Right ventricle myocardium inferior (tissue), 1 donor: ENCODE measurements at places on chromosomes 1 and 21.
A peak's percentile ranks its signal among the peaks of the same experiment; 100 is the strongest.

GRCh38 chr1:77834771-77835334, 53.6 kb upstream of the NEXN start:
- DNase-seq, result no peak

DNA sequence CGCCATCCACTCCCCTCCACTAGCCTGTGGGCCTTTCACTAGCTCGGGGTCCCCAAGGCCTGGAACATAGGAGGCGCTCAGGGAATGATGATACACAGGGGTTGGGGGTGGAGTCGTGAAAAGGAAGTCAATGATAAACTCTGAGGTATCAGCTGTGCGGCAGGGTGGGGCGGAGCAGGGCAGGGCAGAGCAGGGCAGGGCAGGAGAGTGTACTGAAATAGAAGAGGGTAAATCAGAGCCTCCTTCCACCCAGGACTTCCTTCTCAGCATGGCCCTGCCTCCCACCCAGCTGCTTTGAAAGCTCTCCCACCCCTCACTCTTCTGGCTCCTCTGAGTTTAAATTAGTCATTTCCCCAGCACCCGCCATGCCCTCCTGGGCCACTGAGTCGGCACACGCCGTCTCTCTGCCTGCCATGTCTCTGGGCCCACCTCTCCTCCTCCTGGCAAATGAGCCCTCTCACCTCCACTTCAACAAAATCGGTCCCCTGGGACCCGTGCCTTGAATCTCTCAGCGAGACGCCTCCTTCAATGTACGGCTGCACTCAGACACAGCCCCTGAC, 16.9 kb downstream of the CAPZB start:
- DNase-seq, result peak; percentile 77

DNA sequence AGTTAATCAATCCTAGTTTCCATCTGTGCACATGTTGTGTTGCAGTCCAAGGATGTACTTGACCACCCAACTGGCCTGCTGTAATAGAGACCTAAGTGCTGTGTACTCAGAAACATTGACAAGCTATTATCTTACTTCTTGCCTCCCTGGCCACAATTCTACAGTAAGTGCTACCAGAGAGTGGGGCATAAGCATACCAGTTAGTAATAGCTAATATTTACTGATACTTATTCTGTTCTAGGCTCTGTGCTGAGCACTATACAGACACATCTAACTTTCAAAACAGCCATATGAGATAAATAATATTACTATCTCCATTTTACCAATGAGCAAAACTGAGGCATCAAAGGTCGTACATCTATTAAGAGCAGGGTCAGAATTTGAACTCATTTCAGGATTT, 49.5 kb upstream of the NPL start:
- no peak for DNase-seq

- peak; percentile 37 for DNase-seq
Measured at GRCh38 chr1:907611-908451, 15.9 kb upstream of the SAMD11 start.

DNA sequence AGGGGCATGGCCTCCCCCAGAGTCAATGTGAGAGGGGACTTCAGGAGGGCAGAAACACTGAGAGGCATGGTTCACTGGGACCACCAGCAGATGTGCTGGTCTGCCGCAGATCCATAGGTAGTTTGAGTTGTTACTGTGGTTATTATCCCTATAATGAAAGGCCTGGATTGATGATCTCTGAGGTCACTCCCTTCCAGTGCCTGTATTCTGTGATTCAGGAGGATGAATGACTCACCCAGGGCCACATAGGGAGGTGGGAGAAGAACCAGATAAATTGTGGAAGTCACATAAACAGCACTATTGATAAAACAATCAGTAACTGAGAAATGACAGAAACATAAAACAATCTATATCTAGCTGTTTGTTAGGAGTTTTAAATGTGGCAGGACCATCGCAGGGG, 22.7 kb upstream of the ACTL8 start:
- DNase-seq, result no peak

- peak; percentile 83 for DNase-seq
Measured at GRCh38 chr1:205543351-205544301, 39.2 kb downstream of the CDK18 start.

- DNase-seq, result no peak
Measured at GRCh38 chr1:111565968-111566367, 53.6 kb upstream of the RAP1A start.

- no peak for DNase-seq
Measured at GRCh38 chr1:224058303-224058702, 55.6 kb upstream of the FBXO28 start.

DNA sequence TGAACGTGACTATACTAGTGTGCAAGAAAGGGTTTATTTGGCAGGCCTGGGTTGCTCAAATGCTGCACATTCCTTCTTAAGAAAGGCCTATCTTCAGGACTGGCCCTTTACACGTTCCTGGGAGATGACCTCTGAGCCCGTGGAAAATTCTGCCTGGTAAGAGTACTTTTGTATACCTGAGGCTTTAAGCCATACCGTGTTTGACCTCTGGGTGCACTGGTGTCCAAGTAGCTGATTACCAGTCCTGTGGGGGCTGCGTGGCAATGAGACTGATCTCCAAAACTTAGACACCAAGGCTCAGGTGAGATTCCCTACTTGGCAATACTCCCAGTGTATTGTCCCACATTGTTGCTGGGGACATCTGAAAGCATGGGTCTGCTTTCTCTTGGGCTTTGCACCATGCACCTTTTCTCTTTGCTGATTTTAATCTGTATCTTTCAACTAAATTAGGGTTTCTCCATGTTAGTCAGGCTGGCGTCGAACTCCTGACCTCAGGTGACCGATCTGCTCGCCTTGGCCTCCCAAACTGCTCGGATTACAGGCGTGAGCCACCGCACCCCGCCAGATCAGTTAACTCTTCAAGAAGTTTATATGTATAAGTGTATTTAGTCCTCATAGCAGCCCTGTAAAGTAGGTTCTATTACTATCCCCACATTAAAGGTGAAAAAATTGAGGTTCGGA, 44.5 kb downstream of the TRIM33 start:
- no peak for DNase-seq

- no peak for DNase-seq
Measured at GRCh38 chr1:12468323-12468722, 149.7 kb downstream of the DHRS3 start.

DNA sequence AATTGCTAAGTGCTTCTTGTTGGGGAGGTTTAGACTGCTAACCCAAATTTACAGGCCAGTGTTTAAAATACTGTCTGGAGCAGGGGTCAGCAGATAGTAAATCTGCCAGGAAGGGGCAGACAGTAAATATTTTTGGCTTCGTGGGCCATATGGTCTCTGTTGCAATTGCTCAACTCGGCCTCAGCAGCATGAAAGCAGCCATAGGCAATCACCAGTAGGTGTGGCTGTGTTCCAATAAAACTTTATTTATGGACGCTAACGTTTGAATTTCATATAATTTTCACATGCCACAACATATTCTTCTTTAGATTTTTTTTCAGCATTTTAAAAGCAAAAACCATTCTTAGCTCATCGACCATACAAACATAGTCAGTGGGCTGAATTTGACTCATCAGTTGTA, 172.7 kb downstream of the BRINP2 start:
- DNase-seq, result no peak

DNA sequence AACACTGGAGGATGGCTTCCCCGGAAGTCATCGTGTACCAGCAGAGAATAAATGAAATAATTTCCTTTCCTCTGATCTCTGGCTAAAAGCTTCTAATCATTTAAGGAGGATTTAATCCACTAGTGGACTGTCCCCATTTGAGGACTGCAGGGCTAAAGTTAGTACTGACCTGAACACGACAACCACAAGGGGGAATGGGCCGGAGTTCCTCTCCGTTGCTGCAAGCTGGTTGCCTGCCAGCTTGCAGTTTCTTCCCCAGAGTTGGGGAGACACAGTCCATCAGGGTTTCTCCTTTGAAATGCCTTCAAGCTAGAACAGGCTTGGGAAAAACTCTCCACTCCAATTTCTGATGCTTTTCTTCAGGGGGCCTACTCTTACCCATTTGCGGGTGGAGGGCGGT, 35.5 kb upstream of the NPL start:
- no peak for DNase-seq

GRCh38 chr1:206507284-206508129, at the start of gene RASSF5:
Gene RASSF5 (plus strand): TSS chr1:206507531. CDS start chr1:206507603, 72 bp downstream.
- DNase-seq, result peak; percentile 93

GRCh38 chr21:34595457-34595856, 19.5 kb downstream of the RCAN1 start:
- DNase-seq, result no peak

DNA sequence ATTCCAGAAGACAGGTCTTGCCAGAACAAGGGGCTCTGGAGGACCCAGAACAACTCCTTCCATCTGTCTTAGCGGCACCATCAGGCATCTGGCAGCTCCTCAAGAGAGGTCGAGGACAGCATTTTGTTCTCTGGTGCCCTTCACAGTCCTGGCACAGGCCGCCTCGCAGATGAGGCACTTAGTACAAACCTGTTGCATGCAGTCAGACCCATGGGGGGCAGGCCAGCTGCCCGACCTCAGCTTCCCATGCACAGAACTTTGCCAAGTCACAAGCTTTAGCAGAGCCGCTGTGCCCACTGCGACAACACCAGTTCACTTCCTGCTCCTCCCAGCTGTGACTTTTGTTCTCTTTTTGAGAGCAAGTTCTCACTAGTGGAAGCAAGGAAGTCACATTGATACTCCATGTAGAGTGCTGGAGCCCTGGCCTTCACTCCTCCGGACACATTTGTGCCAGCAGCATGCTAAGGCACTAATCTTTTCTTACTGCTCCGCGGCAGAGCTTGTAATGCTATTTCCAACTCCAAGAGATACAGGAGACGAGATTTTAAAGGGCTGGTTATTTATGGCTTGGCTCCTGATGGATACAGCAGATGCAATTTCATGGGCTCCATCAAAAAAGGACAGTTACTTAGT, 44.6 kb downstream of the HMGB4 start:
- no peak for DNase-seq

- DNase-seq, result no peak
Measured at GRCh38 chr1:45364294-45364693, 24.1 kb upstream of the MUTYH start.

DNA sequence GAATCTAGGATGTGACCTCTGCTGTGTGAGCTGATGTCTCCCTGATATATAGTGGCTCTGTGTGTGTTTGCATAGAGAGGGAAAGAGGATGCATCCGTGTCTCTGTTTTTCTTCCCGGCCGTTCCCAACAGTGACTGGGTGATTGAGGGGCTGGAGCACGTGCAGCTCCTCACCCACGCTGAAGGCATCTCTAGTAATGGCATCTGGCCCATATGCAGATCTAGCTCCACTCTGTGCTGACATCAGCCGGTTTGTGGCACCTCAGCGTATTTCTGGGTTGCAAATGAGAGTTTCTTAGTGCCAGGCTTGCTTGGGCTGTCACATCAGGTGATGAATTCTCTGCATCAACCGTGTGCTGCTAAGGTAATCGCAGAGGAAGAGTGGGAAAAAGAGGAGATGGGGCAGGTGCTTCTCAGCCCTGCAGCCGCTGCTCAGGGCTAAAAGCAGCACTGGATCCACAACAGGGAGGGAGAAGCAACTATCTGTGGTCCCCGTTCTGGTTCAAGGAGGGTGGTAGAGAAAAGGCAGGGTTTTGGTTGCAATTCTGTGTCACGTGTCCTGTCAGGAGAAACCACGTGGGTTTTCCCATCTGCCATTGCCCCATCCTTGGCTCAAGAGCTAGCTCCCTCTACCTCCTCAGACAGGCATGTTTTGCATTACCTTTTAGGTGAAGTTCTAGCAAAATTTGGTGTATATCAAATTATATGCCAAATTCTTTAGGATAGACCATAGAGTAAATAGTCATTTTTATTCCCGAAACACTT, 282.9 kb downstream of the PBX1 start:
- peak; percentile 50 for DNase-seq

DNA sequence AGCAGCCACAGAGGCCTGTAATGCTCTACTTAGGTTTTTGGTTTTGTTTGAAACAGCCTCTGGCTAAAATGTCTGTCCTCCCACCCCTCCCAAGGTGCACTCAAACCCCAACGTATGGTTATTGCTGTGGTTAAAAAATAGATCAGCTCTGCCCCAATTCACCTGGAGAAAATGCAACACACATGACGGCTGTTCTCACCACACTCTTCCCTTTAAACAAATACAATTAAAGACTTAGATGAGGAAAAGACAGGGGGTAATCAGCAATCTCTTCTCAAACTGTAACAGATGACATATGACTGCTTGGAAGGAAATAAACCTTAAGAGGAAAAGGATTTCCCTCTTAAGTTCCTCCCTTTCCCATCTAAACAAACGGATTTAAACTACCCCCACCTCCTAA, 6.2 kb upstream of the MTMR11 start:
- no peak for DNase-seq

DNA sequence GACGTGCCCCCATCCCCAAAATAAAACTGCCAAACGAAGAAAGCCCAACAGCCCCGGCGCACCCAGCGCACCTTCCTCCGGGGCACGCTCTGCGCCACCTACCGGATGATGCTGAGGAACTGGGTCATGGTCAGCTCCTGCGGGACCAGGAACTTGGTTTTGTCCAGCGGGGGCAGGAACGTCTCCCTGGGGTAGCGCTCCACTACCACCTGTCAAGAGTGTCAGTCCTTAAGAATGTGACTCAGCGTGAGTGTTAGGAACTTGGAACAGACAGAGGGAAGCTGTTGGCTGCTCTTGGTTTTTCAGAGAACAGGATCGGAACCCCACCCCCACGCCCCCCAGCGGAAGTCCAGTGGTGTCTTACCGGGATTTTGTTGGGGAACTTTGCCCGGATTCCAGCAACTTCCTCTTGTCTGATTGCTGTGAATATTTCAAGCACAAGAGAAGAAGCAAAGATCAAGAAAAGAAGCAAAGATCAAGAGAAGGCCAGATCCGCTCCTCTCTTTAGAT, 431 bp downstream of the MAP1LC3C start:
- DNase-seq, result peak; percentile 79

DNA sequence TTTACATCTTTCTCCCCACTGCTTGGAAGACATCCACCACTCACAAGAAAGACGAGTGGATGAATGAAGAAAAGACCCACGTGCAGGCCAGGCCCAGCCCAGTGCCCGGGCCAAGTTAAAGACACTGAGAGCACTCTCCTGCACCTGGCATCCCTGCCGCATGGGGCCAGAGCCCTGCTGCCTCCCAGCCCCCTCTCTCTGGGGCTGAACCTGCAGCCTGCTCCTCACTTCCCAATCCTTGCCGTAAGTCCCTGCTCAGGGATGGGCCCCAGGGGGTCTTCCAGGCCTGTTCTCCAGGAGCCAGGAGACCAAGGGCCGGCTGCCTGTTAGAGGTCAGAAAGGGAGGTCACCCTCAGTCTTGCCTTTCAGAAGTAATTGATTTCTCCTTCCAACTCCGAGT, 168.5 kb upstream of the ZC3H12A start:
- no peak for DNase-seq

GRCh38 chr1:59743324-59744091, 71.2 kb upstream of the HOOK1 start:
- DNase-seq, result no peak

DNA sequence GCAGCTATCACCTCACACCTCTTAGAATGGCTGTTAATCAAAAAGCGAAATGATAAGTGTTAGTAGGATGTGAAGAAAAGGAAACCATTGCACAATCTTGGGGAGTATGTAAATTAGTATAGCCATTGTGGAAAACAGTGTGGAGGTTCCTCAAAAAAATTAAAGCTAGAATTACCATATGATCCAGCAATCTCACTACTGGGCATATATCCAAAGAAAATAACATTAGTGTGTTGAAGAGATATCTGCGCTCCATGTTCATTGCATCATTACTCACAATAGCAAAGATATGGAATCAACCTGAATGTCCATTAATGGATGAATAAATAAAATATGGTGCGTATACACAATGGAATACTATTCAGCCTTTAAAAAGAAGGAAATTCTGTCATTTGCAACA, 68.9 kb downstream of the SNRPE start:
- DNase-seq, result no peak

- DNase-seq, result no peak
Measured at GRCh38 chr1:6998267-6998666, 213.0 kb downstream of the CAMTA1 start.
